ENCODE measurements at places on chromosomes 6 and 20.

- DNase-seq: no peak
Measured at GRCh38 chr20:58797371-58798338, 53.0 kb downstream of the GNAS-AS1 start.

GRCh38 chr6:90107771-90108282 is 188.8 kb downstream of the BACH2 start:
- no peak for DNase-seq

- no peak for DNase-seq
Measured at GRCh38 chr6:41741625-41742490, 5.3 kb downstream of the PGC start.

DNA sequence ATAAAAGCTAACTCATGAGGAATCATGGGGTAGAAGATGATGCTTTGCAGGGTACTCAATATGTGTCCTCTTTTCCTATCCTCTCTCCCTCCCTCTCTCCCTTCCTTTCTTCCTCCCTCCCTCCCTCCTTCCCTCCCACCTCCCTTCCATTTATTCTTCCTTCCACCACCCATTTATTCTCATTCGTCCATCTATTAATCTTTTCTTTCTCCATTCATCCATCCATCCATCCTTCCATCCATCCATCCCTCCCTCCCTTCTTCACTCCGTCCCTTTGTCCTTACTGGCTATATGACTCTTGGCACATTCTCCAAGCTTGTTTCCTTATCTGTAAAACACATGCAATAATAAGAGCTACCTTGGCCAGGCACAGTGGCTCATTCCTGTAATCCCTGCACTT is 40.9 kb downstream of the ARHGAP40 start:
- DNase-seq: no peak

DNA sequence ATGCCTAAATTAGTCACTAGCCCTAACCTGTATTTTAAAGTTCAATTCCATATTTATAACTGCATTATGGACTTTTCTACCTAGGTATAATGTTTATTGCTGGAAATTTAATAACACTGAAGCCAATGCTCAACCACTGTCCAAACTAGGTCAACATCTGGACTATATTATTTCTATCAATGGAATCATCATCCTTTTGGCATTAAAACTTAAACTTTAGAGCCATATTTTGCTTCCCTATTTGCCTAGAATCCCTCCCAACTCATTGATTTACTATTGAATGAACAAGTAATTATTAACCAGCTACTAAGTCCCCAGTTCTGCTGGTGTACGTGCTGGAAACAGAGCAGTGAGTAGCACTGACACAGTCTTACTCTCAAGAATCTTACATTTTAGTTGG is 291.7 kb upstream of the SPTLC3 start:
- DNase-seq: no peak

DNA sequence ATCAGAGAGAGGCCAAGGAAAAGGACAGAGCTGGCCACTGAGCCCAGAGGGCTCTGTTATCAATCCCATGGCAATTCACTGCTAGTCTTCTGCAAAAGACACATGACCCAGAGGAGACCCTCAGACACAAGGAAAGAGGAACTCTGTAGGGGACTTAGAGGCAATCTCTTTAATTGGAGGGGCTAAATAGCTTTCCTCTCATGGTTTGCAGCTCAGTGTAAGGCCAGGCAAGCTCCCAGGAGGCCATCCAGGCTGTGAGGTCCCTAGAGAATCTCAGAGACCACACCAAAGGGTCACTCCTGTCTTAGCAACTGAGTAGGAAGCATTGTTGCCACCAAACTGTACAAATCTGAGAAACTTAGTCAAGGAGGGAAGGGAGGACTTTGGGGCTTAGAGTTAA is 10.0 kb upstream of the HLA-DOA start:
- no peak for DNase-seq

DNA sequence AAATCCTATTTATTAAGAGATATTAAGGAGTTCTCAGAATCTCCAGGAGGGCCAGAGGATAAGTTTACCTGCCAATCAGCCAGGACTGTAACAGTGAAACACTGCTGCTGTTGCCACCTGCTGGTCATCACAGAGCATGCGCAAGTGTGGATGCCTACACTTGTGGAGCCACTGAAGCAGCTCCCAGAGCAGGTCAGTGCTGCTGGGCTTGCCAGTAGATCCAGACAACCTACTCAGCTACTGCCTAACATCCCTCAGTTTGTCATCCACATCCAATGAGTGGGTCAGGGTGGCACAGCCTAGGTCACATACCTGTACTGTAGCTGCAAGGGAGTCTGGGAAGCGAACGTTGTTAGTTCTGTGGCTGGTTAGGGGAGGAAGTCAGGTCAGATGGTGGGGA is 18.3 kb upstream of the NHSL1 start:
- no peak for DNase-seq

GRCh38 chr6:150272264-150272975 is 96.4 kb upstream of the IYD start:
- DNase-seq: no peak

DNA sequence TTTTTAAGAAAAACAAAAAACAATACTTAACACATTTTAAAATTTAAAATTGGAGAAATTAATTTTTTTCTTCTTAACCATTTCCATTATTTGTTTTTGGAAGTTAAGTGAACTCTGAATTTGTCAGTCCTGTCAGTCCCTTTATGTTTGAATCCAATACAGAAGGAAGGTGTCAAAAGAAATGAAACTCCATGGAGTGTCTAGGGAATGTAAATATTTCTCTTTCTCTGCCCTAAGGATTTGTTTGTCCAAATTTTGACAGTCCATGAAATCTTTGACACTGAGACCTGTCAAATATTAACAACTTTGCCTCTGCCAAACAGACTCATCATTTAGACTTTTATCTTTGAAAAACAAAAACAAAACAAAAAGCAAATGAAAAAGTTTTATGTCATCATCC is 166.4 kb downstream of the EPHA7 start:
- no peak for DNase-seq
